Activated CD8-positive, alpha-beta memory T cell treated with anti-CD3 and anti-CD28 coated beads for 1 hour (primary cell): ENCODE measurements at places on chromosomes 16 and 17.

- DNase-seq: no peak
Measured at GRCh38 chr16:11613381-11614303, 26.9 kb upstream of the LITAF start.

GRCh38 chr17:78767806-78768205 lies 14.3 kb downstream of the CYTH1 start:
- DNase-seq: no peak

DNA sequence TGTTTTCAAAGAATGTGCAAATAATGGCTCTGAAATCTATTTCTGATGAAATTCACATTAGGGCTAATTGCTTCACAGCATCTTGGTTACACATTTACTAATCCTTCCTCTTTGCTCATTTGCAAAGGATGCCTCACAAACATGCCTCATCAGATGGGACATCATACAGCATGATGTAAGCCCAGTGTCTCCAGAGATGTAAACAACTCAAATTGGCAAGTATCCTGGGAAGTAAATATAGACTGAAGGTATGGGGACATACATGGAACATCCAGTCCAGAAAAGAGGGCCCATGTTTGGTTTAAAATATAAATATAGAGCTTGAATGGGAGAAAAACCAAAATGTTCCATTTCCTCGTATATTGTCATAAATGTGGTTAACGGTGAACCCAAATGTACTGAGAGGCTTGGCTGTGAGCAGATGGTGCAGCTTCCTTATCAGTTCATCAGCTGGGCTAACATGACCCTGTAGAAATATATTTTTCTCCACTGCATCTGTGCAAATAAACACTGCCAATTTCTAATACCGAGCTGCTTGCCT lies 142.9 kb upstream of the NUDT7 start:
- DNase-seq: no peak

DNA sequence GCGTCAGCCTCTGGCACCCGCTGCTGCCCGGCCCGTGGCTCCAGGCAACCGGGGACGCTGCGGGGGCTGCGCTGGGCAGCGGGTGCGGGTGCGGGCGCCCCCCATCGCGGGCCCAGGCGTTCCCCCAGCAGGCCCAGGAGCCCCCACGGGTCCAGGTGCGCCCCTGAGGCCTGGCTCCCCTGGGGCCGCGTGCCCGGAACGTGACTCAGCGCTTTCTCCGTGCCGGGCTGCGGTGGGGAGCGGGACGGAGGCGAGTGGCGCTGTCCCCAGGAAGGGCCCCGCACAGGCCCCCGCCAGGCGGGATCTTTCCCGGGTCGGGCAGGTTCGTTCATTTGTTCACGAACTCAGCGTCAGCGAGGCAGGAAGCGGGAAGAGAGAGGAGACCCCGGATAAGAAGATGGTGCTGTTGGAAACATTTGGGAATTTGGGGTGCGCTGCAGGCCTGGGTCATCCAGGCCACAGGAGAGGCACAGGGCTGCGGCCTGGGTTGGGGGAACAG lies 18.4 kb upstream of the EXOC7 start:
- DNase-seq: no peak

DNA sequence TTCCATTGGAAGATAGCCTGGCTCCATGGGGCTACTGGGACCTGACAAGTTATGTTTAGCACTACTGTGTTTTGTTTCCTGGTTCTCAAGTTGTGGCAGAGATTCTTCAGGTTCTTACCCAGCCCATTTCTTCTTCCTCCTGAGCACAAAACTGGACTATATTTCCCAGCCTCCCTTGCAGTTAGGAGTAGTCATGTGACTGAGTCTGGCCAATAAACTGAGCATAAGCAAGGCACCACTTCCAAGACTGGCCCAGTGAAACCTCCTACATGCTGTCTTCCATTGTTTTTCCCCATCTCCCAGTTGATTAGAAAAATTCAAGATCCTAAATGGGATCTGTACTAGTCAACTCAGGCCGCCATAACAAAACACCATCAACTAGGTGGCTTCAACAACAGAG lies 28.2 kb upstream of the RBBP6 start:
- no peak for DNase-seq

DNA sequence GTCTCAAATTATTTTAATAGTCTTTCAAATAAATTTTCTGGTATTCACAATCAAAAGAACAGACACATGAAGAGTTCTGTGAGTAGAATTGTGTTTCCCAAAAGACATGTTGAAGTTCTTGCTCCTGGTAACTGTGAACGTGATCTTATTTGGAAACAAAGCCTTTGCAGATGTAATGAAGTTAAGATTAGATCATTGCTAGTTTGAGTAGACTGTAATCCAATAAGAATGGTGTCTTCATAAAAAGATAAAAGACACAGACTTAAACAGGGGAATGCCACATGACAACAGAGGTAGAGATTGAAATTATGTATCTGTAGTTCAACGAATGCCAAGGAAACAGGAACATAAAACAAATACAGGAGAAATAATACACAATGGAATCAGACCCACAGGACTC lies 357.4 kb upstream of the CA10 start:
- DNase-seq: no peak

- no peak for DNase-seq
Measured at GRCh38 chr17:917941-918740, 61.4 kb downstream of the NXN start.

- DNase-seq: no peak
Measured at GRCh38 chr17:59512844-59513385, 52.5 kb upstream of the DHX40 start.

- no peak for DNase-seq
Measured at GRCh38 chr16:66146798-66147197, 219.7 kb upstream of the CDH5 start.

- DNase-seq: no peak
Measured at GRCh38 chr17:57679356-57679755, 65.7 kb downstream of the CCDC182 start.

DNA sequence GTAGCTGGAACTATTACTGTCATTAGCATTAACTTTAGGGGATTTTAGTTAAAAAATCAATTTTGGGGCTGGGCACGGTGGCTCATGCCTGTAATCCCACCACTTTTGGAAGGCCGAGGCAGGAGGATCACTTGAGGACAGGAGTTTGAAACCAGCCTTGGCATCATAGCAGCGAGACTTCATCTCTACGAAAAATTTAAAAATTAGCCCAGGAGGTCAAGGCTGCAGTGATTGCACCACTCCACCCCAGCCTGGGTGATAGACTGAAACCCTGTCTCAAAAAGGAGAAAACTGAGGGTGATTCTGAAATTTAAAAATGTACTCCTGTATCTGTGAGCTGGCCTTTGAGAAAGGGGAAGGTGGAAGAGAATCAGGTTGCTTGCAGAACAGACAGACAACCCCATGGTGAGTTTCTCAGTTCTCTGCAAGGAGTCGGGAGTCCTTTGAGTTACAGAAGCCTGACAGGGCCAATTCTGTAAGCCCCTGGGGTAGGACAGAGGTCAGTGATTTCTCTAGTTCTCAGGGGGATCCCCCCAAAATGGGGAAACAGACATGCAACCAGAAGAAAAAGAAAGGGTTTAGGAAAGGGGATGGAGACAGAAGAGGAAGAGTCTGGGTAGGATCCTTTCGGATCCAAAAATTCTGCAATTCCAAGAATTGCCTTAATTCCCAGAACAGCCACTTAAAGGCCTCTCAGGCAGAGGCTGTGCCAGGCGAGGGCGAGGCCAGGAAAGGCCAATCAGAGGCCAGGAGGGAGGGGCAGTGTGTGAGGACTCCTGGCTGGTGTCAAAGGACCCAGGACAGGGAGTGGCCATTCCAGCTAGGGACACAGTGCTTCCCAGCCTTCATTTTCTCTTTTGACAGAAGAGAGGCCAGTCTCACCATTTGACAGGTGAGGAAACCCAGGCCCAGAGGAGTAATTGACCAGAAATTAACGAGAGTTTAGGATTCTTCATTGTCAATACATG lies 6.7 kb downstream of the NUPR1 start:
- no peak for DNase-seq
